Stimulated activated CD8-positive, alpha-beta memory T cell treated with anti-CD3 and anti-CD28 coated beads, Interleukin-15, amount 100 ng/mL, for 1 hour (primary cell): ENCODE measurements at places on chromosomes 16 and 17.

- no peak for DNase-seq
These were observed 62.4 kb downstream of the VAT1L start for GRCh38 chr16:77850636-77851333.

DNA sequence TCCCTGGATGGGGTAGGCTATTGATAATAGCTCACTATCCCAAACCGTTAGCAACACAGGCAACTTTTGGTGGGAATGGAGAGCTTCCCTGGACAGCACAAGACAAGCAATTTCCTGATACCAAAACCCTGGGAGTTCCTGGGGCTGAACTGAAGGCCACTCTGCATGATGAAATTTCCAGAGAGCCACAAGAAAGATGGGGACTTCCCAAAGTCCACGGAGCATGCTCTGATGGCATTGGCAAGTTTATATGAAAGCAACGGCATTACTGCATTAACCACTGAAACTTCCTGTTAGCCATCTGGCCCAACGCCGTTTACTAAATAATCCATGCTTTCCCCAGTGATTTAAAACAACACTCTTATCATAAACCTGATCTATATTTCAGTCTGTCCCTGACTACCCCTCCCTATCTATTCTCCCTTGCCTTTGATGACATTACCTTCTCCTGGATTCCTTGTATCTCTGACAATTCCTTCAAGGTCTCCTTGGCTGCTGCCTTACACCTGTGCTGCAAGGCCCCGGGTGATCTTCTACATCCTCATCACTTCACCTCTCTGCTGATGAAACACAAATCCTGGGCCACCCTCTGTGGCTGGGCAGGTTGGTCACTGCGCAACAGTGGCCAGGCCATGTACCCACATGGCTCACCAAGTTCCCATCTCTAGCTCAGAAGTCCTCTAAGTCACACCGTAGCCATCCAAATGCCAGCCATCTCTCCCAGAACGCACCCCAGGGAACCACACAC is 108.5 kb upstream of the RCVRN start:
- no peak for DNase-seq

DNA sequence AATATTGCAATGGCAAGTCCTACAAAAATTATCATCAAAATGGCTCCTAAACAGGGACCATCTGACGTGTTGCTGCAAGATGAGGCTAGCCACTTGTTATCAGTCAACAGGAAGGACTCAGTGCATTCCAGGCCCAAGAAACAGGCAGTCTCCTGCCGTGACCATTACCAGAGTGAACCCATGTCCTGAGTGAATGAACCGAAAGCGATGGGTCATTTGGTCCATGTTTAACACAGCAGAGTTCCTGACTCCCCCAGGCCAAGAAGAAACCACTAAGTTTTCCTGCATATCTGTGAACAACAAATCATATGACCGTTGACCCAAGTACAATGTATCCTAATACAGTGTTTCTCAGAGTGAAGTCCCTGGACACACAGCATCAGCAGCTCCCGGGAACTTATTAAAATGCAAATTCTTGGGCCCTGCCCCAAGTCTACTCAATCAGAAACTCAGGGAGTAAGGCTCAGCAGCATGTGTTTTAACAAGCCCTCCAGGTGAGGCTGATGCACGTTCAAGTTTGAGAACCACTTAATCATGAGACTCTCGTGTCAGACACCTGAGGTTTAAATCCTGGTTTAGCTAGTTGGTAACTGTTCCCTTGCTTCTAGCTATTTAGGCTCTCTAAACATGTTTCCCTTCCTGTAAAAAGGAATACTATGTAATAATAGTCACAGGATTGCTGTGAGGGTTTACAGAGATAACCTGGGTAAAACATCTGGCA is 429.4 kb upstream of the MAF start:
- no peak for DNase-seq

- no peak for DNase-seq
These were observed 182.0 kb downstream of the SEC14L1 start for GRCh38 chr17:77322514-77323412.

GRCh38 chr17:6756425-6757031 is 682 bp downstream of the XAF1 start:
- no peak for DNase-seq

DNA sequence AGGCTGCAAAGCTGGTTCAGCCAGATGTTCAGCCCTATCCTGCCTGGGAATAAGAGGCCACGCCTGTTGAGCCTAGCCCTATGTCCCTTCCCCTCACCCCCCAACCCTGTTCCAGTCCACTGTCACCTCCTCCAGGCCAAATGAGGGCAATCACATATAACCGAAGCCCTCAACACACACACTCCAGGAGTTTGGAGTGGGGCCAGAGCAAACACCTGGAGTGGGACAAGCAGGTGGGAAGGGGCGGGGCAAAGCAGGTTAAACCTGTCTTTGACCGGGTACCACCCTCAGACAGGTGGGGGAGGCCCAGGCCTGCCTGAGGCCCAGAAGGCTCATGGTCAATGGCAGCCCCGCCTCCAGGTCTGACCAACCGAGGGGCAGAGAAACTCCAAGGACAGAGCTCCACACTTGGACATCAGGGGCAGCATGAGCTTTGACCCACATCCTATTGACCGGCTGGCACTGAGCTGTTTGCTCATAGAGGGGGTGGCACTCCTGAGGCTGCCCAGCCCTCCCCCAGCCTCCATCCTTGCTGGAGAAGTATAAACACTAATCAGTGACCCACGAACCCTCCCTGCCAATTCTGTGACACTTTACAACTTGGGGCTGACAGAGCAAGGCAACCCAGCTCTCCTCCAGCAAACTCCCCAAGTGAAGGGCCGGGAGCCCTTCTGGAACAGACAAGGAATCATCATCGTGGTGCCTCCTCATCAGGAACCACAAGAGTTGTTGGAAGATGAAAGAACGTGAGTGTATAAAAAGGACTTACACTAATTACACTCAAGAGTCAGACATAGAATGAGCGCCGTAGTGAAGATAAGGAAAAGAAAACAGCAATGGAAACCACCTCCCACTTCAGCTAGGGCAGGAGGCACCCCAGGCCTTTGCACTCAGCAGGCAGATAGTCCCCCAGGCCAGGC is 1.5 kb downstream of the ESRP2 start:
- no peak for DNase-seq

GRCh38 chr16:87531418-87531817 is 38.6 kb upstream of the ZCCHC14 start:
- no peak for DNase-seq
